ENCODE measurements at places on chromosomes 1 and 21.

- DNase-seq, result no peak
Observed at GRCh38 chr1:89771991-89772560, 48.8 kb upstream of the LRRC8D start.

- no peak for DNase-seq
Observed at GRCh38 chr1:83011265-83011664, 987.7 kb downstream of the TTLL7 start.

- no peak for DNase-seq
Observed at GRCh38 chr1:8482979-8483381, 165.1 kb downstream of the SLC45A1 start.

DNA sequence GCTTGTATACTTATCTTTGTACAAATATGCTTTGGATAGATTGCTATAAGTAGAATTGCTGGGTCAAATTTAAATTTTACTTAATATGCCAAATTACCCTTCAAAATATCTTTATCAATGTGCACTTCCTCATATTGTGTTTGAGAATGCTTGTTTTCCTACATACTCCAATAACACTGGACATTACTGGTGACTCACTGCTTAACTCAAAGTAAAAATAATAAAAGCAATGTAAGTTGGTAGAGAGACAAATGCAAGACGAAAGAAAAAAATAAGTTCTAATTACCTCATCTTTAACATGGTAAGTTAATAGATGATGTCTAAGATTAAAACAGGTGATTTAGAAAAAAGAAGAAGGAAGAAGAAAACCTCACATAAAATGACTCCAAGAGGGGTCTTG lies 7.9 kb upstream of the SH3GLB1 start:
- DNase-seq, result no peak

DNA sequence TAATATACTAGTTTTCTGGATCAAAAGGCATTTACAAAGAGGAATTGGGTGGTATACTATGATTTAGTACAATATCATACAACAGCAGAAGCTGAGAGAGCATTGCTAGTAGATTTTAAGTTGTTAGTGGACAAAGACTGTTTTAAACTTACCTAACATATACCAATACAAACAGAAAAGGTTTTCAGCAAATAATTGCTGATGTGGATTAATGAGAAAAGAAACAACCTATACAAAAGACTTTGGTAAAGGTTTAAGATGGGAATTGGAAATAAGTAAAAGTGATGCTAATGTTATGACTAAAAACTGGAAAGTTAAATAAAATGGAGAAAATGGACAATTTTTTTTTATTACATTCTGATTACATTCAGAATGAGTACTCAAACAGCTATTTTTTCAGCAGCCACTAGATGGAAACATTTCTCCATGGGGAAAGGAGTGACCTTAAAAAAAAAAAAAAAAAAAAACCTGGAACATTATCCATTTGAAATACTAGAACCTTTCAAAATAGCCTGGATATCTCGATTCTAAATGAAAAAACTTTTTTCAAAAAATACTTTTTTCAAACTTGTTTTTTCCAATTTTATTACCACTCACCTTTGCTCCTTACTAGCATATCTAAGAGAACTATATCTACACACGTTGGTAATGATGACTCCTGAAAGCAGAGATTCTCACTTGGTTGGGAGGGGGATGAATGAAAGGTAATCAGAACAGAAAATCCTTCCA lies 55.4 kb downstream of the EPRS1 start:
- no peak for DNase-seq

DNA sequence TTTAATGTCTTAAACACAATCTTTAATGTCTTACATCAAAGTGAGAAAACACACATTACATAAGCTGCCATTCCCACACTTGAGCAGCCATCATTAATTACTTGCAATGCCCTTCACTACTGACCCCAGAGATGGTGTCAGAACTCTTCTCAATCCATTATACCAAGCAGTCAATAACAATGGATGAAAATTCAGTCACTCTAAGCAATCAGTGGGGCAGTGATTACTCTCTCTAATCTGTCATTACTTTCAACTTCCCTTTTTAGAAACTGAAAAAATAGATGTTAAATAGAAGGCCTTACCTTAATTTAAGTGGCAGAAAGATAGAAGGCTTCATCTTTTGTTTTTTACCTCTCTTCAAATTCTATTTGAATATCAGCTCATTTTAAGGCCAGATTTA lies 9.7 kb upstream of the FRRS1 start:
- no peak for DNase-seq

DNA sequence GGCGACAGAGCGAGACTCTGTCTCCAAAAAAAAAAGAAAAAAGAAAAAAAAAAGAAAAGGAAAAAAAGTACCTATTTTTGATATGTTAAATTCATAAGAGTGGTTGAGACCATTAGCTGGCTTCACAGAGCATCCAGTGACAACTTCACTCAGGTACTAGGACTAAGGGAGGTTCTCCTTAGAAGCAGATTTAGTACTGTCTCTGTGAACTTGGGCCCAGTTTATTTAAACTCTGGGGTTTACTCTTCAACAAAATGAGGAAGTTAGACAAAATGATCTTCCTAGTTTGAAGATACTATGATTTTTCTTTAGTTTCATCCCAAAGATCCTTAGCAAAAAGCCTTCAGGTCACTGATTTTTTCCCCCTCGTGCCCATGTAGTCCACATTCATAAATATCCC lies 21.2 kb downstream of the MACO1 start:
- DNase-seq, result no peak

- no peak for DNase-seq
Observed at GRCh38 chr1:232589812-232590743, 39.9 kb downstream of the SIPA1L2 start.

DNA sequence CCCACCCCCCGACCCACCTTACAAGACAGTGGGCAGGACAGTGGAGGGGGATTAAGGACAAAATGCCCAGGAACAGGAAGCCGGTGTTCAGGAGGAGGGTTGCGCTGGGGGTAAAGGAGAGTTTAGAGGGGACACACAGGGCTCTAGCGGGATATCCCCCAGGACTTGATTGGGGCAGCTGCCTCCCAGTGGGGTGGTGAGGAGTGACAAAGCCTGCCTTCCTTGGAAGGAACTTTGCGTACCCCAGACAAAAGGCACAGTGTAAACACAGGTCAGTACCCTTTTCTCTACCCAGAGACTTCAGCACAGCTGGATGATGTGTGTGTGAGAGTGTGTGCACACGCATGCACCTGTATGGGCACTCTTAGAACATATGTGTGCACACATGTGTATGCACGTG lies 51.7 kb upstream of the BCAR3 start:
- no peak for DNase-seq

GRCh38 chr1:58356402-58356801 lies 190.1 kb downstream of the OMA1 start:
- DNase-seq, result no peak

DNA sequence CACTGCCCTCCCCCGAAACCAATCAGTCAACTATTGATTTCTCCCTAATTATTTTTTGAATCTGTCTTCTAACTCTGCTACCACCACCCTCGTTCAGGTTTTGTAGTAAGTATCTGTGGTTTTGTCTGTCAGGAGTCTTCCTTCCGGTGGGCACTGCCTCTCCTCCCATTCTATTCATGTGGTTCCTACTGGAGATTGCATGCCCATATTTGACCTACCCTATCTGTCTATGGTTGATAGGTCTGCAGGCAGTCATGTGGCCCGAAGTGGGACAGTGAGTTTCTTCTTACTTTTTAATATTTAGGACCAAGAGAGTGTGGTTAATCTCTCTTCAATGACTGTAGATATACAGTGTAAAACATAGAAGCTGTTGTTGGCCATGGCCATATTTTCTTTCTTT lies 17.8 kb upstream of the MAST2 start:
- no peak for DNase-seq

- no peak for DNase-seq
Observed at GRCh38 chr1:7420470-7421100, 350.5 kb upstream of the VAMP3 start.

- no peak for DNase-seq
Observed at GRCh38 chr1:233367057-233367803, 39.7 kb downstream of the MAP3K21 start.

DNA sequence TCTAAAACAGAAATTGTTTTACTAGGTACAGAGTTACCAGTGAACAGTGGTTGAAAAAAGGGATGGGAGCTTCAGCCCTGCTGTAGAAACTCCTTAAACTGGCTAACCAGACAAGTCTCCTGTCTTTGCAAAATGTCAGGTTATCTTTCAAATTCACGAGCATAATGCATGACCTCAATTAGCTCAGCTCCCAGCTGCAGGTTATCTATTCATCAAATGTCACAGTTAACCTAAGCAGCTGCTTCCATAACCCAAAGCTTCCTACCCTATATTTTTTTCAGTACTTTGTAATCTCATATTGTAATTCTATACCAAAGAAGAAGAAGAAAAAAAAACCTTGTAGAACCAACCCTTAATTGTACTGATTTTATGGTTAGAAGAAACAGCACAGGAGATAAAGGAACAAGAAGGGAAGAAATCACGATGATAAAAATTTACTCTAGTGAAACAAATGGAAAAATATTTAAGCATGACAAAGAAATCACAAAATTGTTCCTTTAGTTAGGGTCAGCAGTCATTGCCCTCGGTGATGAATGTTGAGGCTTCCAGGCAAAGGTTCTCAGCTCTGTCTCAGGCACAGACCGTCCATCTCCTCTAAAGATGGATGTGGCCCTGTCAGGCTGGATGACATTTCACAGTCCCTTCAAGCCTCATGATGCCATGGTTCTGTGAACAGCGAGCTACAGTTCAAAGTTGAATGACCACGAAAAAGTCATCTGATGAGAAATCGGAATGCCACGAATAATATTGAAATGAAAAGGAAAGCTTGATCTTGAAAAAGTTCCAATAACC lies 95.9 kb downstream of the PLD5 start:
- no peak for DNase-seq

GRCh38 chr21:45473496-45474322 lies 68.5 kb downstream of the SLC19A1 start:
- DNase-seq, result no peak

DNA sequence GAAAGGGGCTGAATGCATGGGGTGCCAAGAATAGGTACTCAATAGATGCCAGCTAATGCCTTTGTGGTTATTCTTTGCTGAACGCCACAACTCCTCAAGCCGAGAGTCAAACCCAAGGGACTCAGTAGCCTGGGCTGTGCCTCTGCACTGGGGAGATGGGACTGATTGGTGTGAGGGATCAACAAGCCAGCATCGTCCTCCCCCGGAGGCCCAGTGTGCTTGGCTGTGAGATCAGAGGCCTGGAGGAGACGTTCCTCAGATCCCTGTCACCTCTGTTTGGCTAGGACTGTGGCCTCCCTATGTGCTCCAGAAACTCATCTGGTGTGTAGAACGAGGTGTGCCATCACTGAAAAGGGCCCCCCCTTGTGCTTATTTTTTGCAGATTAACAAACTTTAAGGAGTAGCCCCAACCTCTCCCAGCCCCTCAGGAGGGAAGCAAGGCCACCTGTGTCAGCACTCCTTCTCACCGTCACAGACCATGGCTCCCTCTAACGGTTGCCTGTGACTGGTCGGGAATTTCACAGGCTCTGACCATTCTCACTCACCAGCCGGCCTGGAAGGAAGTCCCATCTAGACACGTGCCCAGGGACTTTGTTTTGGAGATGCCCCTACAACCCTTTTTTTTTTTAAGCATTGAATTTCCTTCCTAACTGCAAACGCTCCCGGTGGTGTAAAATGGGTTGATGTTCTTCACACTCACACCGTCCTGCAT lies 194.0 kb upstream of the VAMP3 start:
- no peak for DNase-seq

DNA sequence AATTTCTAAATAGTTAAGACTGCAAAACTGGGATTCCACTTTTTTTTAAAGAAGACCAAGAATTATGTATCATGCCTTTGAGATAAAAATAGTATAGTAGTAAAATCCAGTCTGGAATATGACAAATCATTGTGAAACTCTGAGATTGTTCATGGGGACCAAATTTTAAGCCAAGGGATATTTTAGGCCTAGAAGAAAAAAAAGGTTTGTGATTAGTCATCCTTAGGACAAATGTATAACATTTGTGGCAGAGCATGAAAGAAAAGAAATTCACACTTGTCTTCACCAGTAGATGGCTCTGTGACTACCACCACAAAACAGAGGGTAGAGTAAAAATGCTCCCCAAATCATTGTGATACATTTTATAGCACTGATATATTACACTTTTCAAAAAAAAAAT lies 226.1 kb downstream of the KCTD3 start:
- DNase-seq, result peak; percentile 56

GRCh38 chr1:65882076-65882475 lies 89.4 kb downstream of the PDE4B start:
- DNase-seq, result no peak

DNA sequence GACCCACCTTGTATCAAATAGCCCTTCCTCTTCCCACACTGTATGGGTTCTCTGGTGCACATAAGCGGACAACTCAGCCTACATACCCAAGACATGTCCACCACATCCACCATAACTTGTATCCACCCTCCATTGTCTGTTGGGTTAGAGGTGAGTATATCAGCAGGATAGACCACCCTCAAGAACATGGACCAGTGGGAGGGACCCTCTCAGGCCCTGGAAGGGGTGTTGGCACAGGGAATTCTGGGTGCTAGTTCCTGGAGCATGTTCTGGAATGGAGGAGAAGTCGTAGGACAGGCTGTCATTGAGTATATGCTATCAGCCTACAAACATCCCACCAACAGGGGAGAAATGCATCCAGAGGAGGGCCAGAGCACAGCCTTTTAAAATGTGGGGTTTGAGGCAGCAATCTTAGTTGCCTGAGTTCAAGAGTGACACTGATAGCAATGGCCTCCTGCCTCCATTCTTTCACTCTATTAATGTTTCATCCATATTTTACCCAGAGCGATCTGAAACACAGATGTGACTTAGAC lies 7.5 kb downstream of the CD55 start:
- DNase-seq, result no peak

DNA sequence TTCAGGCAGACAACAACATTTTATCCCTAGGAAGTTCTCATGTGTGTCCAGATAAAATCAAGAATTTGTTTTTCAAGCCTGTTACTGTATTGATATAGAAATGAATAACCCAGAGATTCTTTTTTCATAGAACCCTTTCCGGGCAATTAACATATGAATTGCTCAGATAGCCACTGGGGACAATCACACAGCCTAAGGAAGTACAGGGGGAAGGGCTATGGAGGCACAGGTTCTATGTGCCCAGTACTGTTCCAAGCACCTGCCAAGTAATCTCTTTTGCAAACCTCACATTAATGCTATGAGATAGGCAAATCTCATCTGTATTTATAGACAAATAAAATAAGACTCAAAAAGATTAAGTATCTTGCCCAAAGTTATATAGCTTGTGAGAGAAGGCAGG lies 84.9 kb downstream of the NTNG1 start:
- no peak for DNase-seq

GRCh38 chr1:42927274-42927841 lies 31.3 kb downstream of the SLC2A1 start:
- no peak for DNase-seq

GRCh38 chr1:9438431-9439073 lies 100.7 kb upstream of the SLC25A33 start:
- DNase-seq, result peak; percentile 57

DNA sequence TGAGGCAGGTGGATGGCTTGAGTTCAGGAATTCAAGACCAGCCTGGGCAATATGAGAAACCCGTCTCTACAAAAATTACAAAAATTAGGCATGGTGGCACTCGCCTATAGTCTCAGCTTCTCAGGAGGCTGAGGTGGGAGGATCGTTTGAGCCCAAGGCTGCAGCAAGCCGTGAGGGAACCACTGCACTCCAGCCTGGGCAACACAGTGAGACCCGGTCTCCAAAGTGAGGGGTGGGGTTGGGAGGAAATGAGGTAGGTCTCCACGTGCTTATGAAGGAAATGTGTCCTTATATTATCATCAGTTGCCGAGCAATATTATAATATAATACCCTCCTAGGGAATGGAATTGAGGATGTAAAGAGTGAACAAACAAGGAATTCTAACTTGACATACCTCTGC lies 2.7 kb downstream of the TMEM50B start:
- DNase-seq, result no peak

Measured in non-pigmented ciliary epithelial cell (primary cell).